ENCODE measurements at places on chromosomes 7 and 10. TPM values are rescaled to one million over a fixed set of nuclear protein-coding genes. Genes with fewer than 3 reads are reported as not detected.

The HERC4 gene
- total RNA-seq = 42.0 TPM

The FAM25G gene
- total RNA-seq = not detected

The LIPJ gene
- total RNA-seq = not detected

The PTN gene
- total RNA-seq = 70.6 TPM

The ATOH7 gene
- total RNA-seq = not detected

The C10orf90 gene
- not detected for total RNA-seq

The ABCC2 gene
- 0.47 TPM for total RNA-seq

The NANOS1 gene
- total RNA-seq = 0.71 TPM

The FAM221A gene
- 7.2 TPM for total RNA-seq

The RET gene
- total RNA-seq = not detected

The PLAC9 gene
- not detected for total RNA-seq

The BTRC gene
- total RNA-seq = 11.7 TPM

The MBL2 gene
- not detected for total RNA-seq

The PPP1R17 gene
- total RNA-seq = not detected

The NUTM2E gene
- 0.05 TPM for total RNA-seq

The LIPM gene
- not detected for total RNA-seq
